ENCODE measurements at places on chromosomes 12 and 14. TPM values are rescaled to one million over a fixed set of nuclear protein-coding genes. Genes with fewer than 3 reads are reported as not detected.

The AP1G2 gene
- total RNA-seq = 10.4 TPM

DNA sequence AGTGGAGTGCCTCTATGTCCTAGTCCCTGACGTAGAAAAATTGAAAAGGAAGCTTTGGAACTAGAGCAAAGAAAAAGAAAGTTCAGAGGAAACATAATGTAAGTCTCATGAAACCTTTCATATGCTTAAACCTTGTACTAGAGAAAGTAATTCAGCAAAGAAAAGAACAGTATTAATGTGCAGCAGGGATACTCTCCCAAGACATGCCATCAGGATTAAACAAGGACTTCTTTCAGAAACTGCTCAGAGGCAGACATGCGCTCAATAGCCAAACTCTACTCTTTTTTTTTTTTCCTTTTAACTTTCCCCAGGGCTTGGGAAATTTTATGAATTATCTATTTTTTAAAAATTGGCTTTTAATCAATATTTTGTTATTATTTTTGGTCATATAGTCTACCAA, 7.1 kb upstream of the ASB8 start:
- no peak for DNase-seq
- no peaks in the 10 kb centered on the region for H3K36me3 ChIP-seq
- peaks cover 10% of the 10 kb centered on the region for H3K27me3 ChIP-seq
- H3K4me3 ChIP-seq = no peak overlapping the region
- H3K27ac ChIP-seq = no peak overlapping the region
- H3K4me1 ChIP-seq = peaks cover 8% of the 10 kb centered on the region

The TESPA1 gene
- total RNA-seq = 0.27 TPM

- no peak overlapping the region for H3K4me3 ChIP-seq
- no peaks in the 10 kb centered on the region for H3K4me1 ChIP-seq
- H3K27me3 ChIP-seq = peaks cover 63% of the 10 kb centered on the region
- H3K36me3 ChIP-seq = no peaks in the 10 kb centered on the region
Measured at GRCh38 chr14:92905667-92906066, 17.3 kb upstream of the CHGA start.

The PPP1R1A gene
- total RNA-seq = 75.0 TPM

The GLI1 gene
- 0.93 TPM for total RNA-seq

GRCh38 chr12:101697197-101697929, at the start of gene CHPT1:
Gene CHPT1, plus strand, starts transcription at chr12:101697640. Its CDS starts 222 bp downstream, at chr12:101697862.
- DNase-seq = peak; percentile 84
- H3K27ac ChIP-seq = peak within 1 kb of the TSS; percentile 99
- H3K4me1 ChIP-seq = peaks cover 67% of the 10 kb centered on the region
- no peaks in the 10 kb centered on the region for H3K36me3 ChIP-seq
- peak within 1 kb of the TSS; percentile 89 for H3K4me3 ChIP-seq

- no peak for DNase-seq
- H3K4me1 ChIP-seq = peaks cover 20% of the 10 kb centered on the region
- H3K27me3 ChIP-seq = peaks cover 100% of the 10 kb centered on the region
- no peak overlapping the region for H3K4me3 ChIP-seq
- no peaks in the 10 kb centered on the region for H3K36me3 ChIP-seq
Measured at GRCh38 chr12:118984161-118984943, 3.0 kb downstream of the SRRM4 start.

DNA sequence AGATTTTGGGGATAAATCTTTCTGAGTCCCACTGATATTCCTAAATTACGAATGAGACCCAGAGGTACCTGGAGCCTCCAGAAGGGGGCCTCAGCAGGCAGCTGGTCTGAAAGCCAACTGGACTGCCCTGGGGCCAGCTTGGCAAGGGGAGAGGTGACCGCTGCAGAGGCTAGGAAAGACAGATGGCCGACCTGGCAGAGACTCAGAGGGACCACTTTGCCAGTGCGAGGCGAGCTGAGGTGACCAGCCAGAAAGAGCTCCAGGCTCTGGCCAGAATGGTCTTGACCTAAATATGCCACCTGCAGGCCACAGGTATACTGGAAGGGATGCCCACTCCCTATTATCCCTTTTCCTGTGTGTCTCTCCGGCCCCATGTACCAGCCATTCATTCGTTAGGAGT, 256.8 kb upstream of the GARIN6 start:
- H3K36me3 ChIP-seq = no peaks in the 10 kb centered on the region
- DNase-seq = no peak
- H3K27ac ChIP-seq = no peak overlapping the region
- H3K4me1 ChIP-seq = no peaks in the 10 kb centered on the region
- no peaks in the 10 kb centered on the region for H3K27me3 ChIP-seq

- peaks cover 10% of the 10 kb centered on the region for H3K36me3 ChIP-seq
- DNase-seq = no peak
- no peaks in the 10 kb centered on the region for H3K27me3 ChIP-seq
- H3K4me1 ChIP-seq = peaks cover 9% of the 10 kb centered on the region
Measured at GRCh38 chr14:75881994-75882393, 99.8 kb downstream of the TGFB3 start.

The DLGAP5 gene
- 0.14 TPM for total RNA-seq

The COX8C gene
- 1.3 TPM for total RNA-seq

DNA sequence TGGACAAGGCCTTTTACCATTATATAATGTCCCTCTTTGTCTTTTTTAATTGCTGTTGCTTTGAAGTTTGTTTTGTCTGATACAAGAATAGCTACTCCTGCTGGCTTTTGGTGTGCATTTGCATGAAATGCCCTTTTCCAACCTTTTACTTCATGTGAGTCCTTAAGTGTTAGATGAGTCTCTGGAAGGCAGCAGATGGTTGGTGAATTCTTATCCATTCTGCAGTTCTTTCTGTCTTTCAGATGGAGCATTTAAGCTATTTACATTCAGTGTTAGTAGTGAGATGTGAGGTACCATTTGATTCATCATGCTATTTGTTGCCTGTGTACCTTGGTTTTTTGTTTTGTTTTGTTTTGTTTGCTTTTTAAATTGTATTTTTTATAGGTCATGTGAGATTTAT, 208.3 kb downstream of the GPHN start:
- H3K4me1 ChIP-seq = peaks cover 9% of the 10 kb centered on the region
- no peaks in the 10 kb centered on the region for H3K27me3 ChIP-seq
- H3K4me3 ChIP-seq = no peak overlapping the region
- H3K27ac ChIP-seq = no peak overlapping the region
- H3K36me3 ChIP-seq = no peaks in the 10 kb centered on the region

DNA sequence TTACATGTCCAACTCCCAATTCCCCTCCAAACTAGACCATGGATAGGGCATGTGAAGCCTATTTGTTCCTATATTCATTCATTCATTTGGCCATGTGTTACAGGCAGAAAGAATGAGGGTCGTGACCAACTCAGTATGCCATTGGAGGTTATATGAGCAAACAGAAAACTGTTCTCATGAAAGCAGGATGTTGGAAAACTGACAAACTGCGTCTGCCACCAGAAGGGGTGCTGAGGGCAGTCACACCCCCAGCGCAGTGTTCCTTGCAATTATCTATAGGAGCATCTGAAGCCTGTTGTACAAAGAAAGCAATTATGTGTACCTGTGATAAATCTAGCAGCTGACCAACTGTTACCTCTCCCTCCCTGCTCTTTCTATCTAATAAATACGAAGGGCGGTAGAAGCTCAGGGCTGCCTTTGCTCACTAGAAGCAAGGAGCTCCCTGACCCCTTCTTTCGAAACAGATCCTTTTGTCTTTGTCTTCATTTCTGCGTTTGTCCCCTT, 21.1 kb downstream of the ENTPD5 start:
- no peaks in the 10 kb centered on the region for H3K27me3 ChIP-seq
- H3K27ac ChIP-seq = no peak overlapping the region
- no peak overlapping the region for H3K4me3 ChIP-seq
- DNase-seq = no peak

- H3K4me1 ChIP-seq = peaks cover 4% of the 10 kb centered on the region
- no peak for DNase-seq
- H3K4me3 ChIP-seq = no peak overlapping the region
- no peaks in the 10 kb centered on the region for H3K36me3 ChIP-seq
- H3K27ac ChIP-seq = no peak overlapping the region
- H3K27me3 ChIP-seq = no peaks in the 10 kb centered on the region
Measured at GRCh38 chr12:51378749-51379148, 12.5 kb downstream of the GALNT6 start.

The CCDC198 gene
- not detected for total RNA-seq

- no peak for DNase-seq
- no peak overlapping the region for H3K4me3 ChIP-seq
- no peaks in the 10 kb centered on the region for H3K36me3 ChIP-seq
- no peak overlapping the region for H3K27ac ChIP-seq
Measured at GRCh38 chr12:131816495-131816894, 11.7 kb upstream of the MMP17 start.

GRCh38 chr12:27782481-27782880, 2.4 kb upstream of the MANSC4 start:
- peaks cover 3% of the 10 kb centered on the region for H3K36me3 ChIP-seq
- peaks cover 39% of the 10 kb centered on the region for H3K4me1 ChIP-seq
- no peak overlapping the region for H3K4me3 ChIP-seq
- no peaks in the 10 kb centered on the region for H3K27me3 ChIP-seq
- no peak for DNase-seq

The TEAD4 gene
- 6.7 TPM for total RNA-seq

DNA sequence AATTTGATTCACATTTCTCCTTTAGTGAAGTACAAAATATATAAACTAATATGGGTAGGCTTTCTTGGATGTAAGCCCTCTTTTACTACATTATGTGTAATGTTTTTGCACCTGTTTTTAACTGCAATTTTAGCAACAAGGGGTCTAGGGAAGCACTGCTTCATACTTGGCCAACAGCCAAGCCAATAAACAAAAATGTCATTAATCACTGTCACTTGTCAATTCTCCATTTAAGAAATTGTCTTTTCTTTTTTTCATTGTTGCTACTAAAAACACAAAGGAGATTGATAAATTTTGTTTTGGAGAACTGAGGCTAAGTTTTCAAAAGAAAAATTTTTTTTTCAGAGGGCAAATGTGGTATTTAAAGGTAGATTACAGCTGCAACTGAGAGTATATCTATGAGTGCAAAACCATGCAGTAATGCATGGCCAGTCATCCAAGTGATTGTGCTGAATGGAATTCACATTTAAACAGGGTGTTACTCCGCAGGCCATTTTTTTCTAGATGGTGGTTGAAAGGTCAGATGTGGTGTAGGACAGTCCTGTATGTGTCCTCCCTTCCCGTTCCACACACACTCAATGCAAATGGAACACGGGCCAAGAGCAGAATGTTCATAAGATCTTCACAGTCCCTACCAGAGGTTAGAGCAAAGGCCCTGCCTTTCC, 503.0 kb upstream of the LMO3 start:
- H3K27ac ChIP-seq = no peak overlapping the region
- no peak for DNase-seq
- H3K4me3 ChIP-seq = no peak overlapping the region
- H3K36me3 ChIP-seq = no peaks in the 10 kb centered on the region

The OR6C2 gene
- total RNA-seq = not detected

The RHOF gene
- total RNA-seq = 44.3 TPM

The CLEC9A gene
- total RNA-seq = not detected

The INHBE gene
- not detected for total RNA-seq

GRCh38 chr12:8816448-8817050, 5.9 kb upstream of the A2ML1 start:
- H3K27me3 ChIP-seq = no peaks in the 10 kb centered on the region
- H3K36me3 ChIP-seq = no peaks in the 10 kb centered on the region
- no peak overlapping the region for H3K4me3 ChIP-seq
- no peak for DNase-seq
- H3K4me1 ChIP-seq = no peaks in the 10 kb centered on the region

The BHLHE41 gene
- total RNA-seq = 33.4 TPM

DNA sequence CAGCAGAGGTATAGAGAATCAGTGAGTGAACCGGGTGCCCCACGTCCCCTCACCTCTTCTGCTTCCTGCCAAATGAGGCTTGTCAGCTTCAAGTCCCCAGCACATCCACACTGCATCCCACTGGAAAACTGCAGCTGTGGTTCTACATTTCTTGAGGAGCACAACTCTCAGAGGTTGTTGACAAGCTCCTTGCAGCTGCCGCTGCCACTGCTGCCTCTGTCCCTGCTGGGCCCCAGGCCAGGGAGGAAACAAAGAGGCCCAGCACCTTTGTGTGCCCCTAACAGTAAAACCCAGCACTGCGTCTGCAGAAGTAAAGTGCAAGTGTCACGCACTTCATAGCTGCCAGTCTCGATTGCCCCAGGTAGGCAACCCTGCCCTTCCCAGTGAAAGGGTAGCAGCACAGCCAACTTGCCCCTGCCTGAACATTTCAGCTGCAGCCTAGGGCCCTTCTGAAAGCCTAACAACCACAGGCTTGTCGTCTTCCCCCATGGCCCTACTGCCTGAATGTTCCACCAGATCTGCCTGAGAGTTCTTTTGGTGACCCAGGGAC, 1162.1 kb upstream of the USP15 start:
- no peaks in the 10 kb centered on the region for H3K4me1 ChIP-seq
- H3K27ac ChIP-seq = no peak overlapping the region
- H3K27me3 ChIP-seq = no peaks in the 10 kb centered on the region
- DNase-seq = no peak
- H3K36me3 ChIP-seq = no peaks in the 10 kb centered on the region

The CTSG gene
- total RNA-seq = 0.80 TPM

DNA sequence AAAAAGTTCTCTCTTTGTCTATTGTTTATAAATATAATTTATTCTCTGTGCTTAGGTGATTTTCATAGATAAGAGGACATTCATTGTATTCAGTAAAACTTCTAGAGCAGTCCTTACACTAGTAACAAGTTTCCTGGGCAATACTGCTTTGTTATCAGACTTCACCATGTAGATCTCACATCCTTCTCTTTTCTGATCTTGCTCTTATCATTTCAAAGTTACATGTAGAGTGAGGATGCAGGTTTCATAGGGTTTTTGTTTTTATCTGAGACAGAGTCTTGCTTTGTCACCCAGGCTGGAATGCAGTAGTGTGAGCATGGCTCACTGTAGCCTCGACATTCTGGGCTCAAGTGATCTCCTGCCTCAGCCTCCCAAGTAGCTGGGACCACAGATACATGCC, 789.5 kb downstream of the DIO2 start:
- H3K4me3 ChIP-seq = no peak overlapping the region
- H3K4me1 ChIP-seq = no peaks in the 10 kb centered on the region
- no peaks in the 10 kb centered on the region for H3K36me3 ChIP-seq
- DNase-seq = no peak
- no peaks in the 10 kb centered on the region for H3K27me3 ChIP-seq

DNA sequence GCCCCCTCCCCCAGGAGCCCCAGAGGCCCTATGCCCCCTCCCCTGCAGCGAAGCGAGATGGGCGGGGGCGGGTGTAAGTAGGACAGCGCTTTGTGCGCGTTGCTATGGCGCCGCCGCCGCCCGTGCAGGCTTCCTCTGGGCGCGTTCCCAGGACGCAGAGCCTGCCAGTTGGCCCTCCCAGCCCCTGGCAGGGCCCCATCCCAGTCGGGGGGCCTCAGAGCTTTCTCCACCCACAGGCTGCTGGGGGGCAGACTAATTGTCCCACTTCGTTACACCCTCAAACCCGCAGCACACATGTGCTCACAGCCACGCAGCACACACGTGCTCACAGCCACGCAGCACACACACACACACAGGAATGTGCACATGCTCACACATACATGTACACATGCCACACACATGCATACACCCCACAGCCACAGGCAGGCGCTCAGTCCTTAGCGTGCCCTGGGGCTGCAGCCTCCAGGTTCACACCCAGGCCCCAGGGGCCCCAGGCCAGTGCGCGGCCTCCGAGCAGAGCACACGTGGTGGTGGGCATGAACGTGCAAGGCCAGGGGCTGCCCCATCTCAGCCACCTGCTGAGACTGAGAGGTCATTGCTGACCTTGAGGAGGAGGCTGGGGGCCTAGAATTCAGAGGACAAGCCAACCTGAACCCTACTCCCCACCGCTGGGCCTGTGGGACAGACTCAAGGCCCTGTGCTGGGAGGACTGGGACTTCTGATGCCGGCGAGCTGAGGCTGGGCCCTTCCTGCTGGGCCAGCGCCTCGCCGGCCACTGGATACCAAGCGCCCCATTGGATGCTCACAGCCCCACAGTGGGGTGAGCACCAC, 15.6 kb downstream of the TRMT61A start:
- no peak overlapping the region for H3K4me3 ChIP-seq
- H3K4me1 ChIP-seq = peaks cover 73% of the 10 kb centered on the region
- peak overlapping the region; percentile 76 for H3K27ac ChIP-seq

Measured in left ventricle myocardium inferior (tissue), 1 donor.